ENCODE measurements at places on chromosomes 6 and 20. TPM values are rescaled to one million over a fixed set of nuclear protein-coding genes. Genes with fewer than 3 reads are reported as not detected.

NR2E1 gene
- total RNA-seq = 0.03 TPM

MCM8 gene
- total RNA-seq = 38.9 TPM

- DNase-seq = no peak
These were observed 25.7 kb downstream of the HIVEP1 start for GRCh38 chr6:12037798-12038197.

DNA sequence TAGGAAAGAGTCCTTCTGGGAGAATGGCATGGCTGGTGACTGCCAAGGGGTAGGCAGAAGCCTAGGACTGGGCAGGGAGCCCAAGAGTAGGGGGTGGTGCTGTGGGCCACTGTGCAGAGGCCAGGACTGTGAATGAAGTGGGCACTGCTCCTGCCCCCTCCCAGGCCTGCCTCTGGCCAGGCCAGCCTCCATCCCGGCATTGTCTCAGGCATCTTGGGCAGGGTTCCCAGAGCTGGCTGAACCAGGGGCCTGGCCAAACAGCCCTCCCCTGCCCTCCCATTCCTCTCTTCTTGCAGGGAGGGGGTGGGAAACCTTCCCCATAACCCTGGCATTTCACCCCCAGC is 81.6 kb downstream of the MRPL14 start:
- no peak for DNase-seq

HRH3 gene
- not detected for total RNA-seq

ARMH2 gene
- total RNA-seq = not detected

GRCh38 chr6:138278326-138278725 is 60.0 kb upstream of the PBOV1 start:
- DNase-seq = no peak

DNA sequence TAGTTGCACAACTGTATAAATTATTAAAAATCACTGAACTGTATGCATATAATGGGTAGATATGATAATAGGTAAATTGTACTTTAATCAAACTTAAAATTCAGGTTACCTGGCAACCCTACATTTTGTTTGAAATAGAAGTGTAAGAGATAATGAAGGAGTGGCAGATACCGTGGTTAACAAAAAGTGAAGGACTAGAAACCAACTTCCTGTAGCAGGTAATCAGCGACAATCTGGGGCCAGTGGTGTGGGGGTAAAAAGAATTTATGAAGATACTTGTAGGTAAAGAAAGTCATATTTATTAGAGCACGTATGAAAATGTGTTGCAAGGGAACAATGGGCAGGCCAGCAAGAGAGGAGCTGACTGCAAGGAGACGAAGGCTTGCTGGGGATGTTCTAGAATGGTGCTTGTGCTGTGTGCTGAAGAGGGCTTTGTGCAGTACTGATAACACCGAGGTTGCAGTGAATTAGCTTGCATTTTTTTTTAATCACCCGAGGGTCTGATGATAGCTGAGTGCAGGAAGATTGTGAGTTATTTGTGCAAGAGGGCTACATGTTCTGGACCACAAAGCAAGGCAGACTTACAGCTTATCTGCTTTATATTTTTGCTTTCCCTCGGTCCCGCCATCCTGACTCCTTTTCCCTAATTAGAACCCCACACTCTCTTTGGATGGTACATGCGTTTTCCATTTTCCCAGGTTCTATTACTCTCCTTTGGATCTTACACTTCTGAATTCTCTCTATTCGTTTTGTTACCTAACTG is 4.6 kb upstream of the ENPP1 start:
- DNase-seq = no peak

- no peak for DNase-seq
These were observed 147.8 kb upstream of the DTNBP1 start for GRCh38 chr6:15810618-15811017.

DNA sequence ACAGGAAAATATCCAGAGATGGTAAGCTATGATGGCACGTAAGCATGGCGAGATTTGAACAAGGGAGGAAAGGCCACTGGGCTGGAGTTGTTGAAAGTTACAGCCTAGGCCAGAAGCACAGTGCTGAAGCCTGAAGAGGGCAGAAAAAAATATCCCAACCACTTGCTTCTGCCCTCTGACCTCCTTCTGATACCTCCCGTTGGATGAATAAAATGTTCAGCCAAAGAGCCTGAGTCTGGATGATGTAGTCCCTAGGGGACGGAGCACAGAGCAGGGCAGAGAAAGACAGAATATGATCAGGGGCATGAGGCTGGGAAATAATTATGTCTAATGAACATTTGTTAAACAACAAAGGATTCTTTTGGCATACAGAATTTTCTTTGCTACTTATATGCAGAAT is 19.7 kb downstream of the KLHL31 start:
- DNase-seq = no peak

GRCh38 chr6:109239160-109239559 is 143.1 kb downstream of the CD164 start:
- DNase-seq = no peak

- DNase-seq = no peak
These were observed 48.3 kb downstream of the TXLNB start for GRCh38 chr6:139243536-139243935.

UQCC2 gene
- 79.4 TPM for total RNA-seq

DNA sequence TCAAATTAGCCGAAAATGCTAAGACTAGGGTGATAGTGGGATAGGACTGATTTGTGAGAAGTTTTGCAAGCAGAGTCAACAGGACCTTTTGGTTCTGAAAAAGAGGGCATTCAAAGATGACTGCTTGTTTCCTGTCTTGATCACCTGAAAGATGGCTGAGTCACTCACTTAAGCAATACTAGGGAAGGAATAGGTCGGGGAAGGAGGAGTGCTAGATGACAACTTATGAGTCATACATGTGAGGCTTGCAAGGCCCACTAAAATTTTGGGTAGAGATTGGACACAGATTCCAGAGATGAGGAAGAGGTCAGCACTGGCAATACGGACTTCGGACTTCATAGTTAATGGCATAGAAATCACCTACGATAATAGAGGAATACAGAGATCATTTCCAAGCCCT is 89.2 kb downstream of the FAM83B start:
- no peak for DNase-seq

PTPRK gene
- 24.5 TPM for total RNA-seq

DNA sequence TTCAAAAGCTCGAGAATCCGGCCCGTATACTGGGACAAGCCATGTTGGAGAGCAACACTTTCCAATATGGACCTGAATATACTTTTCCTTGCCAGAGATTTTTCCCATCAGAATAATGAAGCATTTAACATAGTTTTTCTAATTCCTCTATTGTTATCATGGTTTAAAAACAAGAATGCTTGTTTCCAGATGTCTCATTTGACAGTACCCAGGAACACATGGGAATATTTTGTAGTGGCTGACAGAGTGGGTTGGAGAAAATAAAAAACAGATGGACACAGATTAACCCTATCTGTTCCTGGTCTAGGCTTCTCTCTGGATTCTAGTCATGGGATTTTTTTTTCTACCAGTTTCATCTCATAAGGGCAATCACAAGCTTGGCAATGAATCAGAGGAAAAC is 164.8 kb upstream of the CEP162 start:
- DNase-seq = no peak

STMND1 gene
- total RNA-seq = not detected

- DNase-seq = peak; percentile 25
These were observed 40.1 kb upstream of the TMEM181 start for GRCh38 chr6:158519761-158520160.

- DNase-seq = no peak
These were observed 7.9 kb downstream of the MAP3K4 start for GRCh38 chr6:160999516-160999915.

- no peak for DNase-seq
These were observed 939.5 kb downstream of the EPHA7 start for GRCh38 chr6:92479831-92480230.

GRCh38 chr6:169542491-169542890 is 159.3 kb downstream of the WDR27 start:
- DNase-seq = no peak

DNA sequence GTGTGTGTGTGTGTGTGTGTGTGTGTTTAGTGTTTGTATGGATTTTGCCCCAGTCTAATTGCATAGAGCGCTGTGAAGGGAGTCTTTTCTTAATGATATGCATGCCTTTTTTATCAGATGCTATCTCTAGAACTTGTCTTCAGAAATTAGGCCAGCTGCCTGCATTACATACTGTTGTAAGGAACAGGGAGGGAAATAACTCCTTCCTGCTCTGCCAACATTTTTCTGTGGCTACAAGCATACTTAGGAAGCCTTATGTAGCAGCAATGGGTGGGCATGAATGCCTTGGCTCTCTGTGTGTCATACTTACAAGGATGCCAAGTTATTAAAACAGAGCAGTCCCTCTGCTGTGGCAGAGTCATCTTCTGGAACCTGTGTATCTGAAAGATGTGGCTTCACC is 8.0 kb upstream of the COL21A1 start:
- no peak for DNase-seq

TUBB2A gene
- total RNA-seq = 212 TPM

SPEF1 gene
- not detected for total RNA-seq

Data from SJSA1 (cell line).